Nucleus accumbens (tissue), 56 donors: ENCODE measurements at places on chromosomes 5 and 9.

DNA sequence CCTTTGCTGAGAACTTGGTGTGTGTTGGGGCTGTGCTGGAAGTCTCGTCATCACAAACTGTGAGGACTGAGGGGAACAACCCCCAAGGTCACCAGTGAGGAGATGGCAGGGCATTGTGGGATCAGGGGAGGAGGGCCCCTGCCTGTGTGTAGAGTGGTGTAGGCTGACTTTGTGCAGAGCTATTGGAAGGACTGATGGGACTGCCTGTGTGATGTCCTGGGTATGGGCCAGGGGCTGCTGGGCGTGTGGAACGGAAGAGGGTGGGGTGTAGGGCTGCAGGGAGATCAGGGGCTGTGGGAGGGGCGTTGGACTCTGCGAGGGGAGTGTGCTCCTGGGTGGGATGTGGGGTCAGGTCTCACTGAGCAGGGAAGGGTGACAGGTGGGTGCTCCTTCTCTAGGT is 3.6 kb downstream of the WNK2 start:
- DNase-seq, result no peak

DNA sequence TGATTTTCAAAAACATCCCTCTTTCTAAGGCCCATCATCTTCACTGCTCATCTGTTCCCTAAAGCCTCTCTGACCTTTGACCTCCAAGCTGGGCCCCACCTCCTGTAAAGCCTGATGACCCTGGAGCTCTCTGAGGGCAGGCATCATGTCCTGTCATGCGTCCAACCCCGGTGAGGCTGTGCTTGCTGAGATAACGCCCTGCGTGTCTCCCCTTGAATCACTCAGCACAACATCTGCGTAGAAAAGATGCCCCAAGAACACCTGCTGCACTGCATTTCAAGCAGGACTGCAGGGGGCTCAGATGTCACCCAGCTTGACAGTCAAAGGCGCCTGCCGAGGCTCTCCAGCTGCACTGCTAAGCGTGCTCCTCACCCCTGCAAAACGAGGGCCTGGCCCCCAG is 78.0 kb downstream of the OTULIN start:
- no peak for DNase-seq

DNA sequence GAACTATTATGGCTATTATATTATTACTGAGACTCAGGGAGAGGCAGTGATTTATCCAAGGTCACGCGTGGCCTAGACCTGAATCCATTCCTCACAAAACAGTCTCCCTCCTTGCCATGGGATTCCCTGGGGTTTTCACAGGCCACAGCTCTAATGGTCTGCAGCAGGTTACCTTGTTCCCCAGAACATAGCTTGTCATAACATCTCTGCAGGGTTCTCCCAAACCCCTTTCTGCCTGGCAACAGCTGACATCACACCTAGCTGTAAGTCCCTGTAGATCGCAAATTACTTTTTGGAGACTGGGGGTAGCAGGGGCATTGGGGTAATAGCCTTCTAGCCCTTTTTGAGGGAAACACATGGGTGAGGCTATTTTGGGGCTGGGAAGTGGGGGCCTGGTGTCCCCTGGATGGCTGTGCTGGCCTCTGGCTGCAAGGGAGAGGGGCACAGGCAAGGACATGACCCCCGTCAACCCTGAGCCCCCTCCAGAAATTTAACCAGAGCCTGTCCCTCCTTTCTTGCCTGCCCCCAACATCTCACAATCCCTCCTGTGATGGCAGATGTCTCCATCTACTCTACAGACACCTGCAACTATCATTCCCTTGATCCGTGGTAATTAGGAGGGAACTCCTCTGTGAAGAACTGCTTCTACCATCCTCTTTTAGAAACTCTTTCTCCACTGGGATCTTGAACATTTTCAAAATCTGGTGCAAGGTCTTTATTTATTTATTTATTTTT is 1.3 kb downstream of the CD74 start:
- no peak for DNase-seq

- DNase-seq, result no peak
These were observed 131.2 kb downstream of the SPOCK1 start for GRCh38 chr5:137367951-137368350.

- no peak for DNase-seq
These were observed 486.7 kb downstream of the EFNA5 start for GRCh38 chr5:107184066-107184465.

DNA sequence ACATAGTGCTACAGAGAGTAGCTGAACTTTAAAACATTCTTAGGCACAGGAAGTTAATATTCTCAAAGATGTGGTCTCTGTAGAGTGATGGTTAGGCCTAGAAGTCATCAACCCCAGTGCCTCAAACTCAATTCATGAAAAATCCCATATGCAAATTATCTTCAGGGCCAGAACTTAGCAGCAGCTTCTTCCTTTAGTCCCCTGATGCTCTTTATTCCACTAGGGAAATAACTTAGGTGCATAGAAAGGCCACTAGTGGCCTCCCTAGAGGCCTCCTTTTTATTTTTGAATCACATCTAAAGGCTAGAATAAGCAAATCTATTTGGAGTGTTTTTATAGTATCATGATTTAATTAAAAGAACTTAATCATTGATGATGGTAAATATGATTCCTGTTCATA is 88.3 kb downstream of the GIN1 start:
- no peak for DNase-seq

GRCh38 chr9:71755869-71756268 is 12.4 kb downstream of the CEMIP2 start:
- no peak for DNase-seq

- DNase-seq, result no peak
These were observed 90.6 kb upstream of the HAND1 start for GRCh38 chr5:154568589-154568988.

DNA sequence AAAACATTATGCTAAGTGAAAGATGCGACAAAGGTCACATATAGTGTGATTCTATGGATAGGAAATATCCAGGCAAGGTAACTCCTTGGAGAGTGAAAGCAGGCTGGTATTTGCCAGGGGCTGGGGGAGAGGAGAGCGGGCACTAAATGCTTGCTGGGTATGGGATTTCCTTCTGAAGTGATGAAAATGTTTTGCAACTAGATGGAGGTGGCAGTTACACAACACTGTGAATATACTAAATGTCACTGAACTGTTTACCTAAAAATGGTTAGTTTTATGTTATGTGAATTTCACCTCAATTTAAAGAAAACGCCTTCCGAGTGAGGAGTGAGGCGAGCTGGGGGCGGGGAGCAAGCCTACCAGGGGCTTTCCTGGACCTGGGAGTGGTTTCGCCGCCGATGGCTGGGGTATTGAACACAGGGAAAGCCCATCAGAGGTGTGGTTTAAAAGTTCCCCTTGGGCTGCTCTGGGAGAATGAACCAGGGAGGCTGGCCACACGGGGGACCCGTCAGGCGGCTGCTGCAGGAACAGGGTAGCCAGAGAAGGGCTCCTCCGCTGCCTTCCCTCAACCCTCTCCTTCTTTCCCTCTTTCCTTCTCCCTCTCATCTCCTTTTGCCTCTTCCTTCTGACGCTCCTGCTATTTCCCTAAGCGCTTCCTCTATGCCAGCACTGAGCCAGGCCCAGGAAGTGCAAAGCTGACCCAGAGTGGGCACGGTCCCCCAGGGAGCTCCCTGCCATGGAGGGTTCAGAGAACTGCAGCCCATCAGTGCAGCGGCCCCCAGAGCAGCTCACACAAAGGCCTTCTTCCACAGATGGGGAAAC is 4.9 kb downstream of the AKNA start:
- peak; percentile 39 for DNase-seq

DNA sequence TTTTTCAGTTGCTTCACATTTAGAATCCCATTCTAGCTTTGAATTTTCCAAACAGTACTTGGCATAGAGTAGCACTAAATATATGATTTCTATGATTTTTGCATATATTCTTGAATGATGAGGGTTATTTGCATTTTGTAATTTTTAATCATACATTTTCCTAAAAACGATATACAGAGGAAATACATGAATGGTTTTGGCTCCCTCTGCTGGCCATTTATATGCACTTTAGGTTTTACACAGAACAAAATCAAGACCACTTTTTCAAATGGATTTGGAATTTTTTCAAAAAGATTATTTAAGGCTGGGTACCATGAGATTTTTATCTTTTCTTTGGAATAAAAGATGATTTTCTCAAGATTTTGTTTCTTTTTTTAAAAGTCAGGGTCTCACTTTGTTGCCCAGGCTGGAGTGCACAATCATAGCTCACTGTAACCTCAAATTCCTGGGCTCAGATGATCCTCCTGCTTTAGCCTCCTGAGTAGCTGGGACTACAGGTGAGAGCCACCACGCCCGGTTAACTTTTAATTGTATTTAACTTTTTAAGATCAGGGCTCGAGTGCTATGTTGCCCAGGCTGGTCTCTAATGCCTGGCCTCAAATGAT is 16.7 kb upstream of the COMMD10 start:
- DNase-seq, result no peak

- no peak for DNase-seq
These were observed 6.9 kb upstream of the GMCL2 start for GRCh38 chr5:178194026-178194425.

GRCh38 chr5:149014571-149015031 is 48.3 kb downstream of the SH3TC2 start:
- no peak for DNase-seq

DNA sequence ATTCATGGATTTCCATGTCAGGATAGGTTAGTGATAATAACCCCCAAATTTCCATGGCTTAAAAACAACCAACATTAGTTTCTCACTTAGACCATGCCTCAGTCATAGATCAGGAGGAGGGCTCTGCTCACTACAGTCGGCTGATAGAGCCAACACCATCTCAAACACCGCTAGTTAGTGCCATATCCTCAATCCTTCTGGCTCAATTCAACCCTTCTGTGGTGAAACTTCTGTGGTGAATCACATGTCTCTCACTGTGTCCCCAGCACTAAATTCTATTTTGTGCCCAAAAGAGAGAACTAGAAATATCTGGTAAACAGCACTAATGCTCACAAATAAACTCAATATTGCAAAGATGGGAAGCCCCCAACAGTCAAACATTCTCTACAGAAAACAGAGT is 21.1 kb downstream of the ECPAS start:
- no peak for DNase-seq

DNA sequence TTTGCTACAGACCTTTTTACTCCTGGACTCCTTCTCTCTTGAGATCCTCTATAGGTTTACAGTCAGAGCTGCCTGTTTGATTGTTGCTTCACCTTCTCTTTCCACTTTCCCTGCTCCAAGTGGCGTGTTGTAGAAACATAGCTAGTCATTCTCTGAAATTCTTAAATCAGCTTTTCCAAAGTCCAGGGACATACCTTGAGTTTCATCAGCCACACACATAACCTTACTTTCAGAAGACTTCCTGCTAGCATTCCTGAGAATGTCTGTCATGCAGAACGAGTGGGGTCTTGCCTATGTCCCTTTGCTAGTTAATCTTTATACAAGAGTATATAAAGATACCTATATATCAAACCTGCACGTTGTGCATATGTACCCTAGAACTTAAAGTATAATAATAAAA is 230.3 kb upstream of the ZNF462 start:
- no peak for DNase-seq

DNA sequence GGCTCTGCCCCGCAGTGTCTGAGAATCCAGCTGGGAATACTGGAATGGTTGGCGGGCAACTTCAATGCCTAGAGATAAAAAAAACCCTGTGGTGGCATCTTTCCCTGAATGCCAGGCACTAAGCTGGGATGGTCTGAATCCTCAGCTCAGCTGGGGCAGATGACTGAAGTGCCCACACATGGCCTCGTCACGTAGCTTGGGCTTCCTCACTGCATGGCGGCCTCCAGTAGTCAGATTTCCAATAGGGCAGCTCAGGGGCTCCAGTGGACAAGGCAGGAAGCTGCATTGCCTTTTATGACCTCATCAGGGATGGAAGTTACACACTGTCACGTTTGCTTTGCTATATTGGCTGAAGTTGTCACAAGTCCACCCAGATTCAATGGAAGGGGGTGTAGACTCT is 24.3 kb upstream of the FUBP3 start:
- DNase-seq, result no peak

DNA sequence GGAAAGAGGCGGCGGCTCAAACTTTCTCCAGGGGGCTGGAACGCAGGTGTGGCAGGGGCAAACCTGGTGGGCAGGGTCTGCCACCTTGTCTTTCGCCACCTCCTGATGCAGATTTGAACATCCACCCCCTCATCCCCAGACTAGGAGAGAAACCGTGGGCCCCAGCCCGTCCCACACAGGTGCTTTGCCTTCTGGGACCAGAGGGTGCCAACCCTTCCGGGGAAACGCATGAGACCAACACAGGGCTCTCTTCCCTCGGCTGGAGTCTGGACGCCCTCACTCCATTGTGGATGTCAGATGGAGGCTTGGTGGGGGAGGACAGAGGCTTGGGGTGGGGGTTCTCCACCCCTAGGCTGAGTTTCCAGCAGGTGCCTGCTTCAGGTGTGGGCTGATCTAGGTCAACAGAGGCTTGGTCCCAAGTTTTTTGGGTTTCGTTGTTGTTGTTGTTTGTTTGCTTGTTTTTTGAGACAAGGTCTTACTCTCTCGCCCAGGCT is 9.5 kb downstream of the C9orf50 start:
- DNase-seq, result no peak

DNA sequence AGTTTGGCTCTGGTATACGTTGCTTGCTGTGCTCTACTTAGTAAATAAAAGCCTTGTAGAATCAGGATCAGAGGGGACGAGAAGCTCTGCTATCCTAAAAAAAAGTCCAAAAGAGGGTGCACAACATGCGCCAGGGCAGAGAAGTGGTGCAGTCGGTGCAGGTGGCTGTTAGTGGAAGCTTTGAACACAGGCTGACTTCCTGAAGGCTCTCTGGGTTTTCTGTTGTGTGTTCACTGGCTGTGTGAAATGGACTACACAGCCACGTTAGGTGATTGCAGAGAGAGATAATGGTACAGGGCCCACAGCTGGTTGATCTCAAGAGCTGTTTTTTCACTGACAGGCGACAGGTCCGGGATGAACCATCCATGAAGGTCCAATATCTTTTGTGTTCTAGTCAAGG is 167.4 kb downstream of the TMEM167A start:
- DNase-seq, result no peak

GRCh38 chr5:96972599-96973334 is 36.9 kb downstream of the LNPEP start:
- DNase-seq, result no peak

DNA sequence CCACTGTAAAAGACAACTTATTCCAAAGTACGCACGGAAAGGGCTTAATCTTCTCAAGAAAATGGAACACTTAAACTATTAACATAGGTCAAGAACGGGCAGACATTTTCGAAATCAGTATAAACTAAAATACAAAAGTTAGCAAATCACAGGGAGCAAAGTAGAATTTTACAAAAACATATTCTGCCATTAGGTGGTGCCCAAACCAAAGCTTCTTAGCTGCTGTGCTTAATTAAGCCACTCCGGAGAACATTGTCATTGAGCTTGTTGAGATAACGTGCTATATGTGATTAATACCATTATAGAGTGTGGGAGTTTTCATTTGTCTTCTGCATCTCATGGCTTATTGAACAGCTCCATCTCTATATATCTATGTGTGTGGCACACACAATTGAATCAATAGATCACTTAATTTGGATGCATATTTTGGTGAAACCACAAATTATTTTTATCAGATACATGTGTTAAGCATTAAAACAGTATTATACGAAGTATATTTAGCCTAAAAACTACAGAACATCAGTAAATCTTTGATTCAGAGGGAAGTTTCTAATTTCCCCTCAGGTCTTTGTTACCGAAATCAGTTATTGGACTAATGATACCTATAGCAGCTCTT is 23.4 kb downstream of the UBLCP1 start:
- no peak for DNase-seq

GRCh38 chr5:135891268-135891667 is 4.4 kb downstream of the IL9 start:
- DNase-seq, result no peak
